Amniotic epithelial cell (primary cell): ENCODE measurements at places on chromosomes 6 and 20.

DNA sequence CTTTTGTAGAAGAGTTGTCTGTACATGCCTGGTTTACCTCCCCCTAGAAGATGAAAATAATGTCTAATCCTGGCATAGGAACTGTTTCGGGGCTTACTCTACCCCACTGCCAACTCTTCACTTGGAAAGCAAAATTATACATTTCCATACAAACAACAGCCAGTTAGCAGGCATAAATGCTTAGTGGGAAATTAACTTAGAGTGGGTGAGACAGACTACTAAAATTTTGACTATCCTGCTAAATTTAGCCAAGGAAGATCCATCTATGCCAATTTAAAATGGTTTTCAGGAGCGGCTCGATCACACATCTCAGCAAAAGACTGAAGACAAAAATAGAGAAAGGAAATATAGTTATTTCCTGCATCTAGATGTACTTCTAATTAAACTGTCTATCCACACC lies 221.2 kb downstream of the TPBG start:
- no peak for DNase-seq

DNA sequence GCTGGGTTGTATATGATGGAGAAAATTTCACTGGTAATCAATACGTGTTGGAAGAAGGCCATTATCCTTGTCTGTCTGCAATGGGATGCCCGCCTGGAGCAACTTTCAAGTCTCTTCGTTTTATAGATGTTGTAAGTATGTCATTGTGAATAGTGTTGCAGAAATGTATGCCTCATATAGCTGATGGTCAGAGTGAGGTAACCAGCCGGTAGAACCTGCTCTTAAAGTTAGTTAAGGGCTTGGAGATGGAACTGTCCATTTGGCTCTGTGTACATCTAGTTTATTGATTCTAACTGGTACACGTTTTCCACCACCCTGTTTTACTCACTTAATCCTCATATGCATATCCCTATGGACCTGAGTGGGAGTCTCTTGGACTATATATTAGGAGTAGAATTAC lies 73.5 kb downstream of the RTN4IP1 start:
- DNase-seq, result no peak

GRCh38 chr6:170485159-170485558 lies 67.9 kb downstream of the PSMB1 start:
- no peak for DNase-seq

GRCh38 chr6:142984386-142984785 lies 39.4 kb upstream of the HIVEP2 start:
- DNase-seq, result no peak

DNA sequence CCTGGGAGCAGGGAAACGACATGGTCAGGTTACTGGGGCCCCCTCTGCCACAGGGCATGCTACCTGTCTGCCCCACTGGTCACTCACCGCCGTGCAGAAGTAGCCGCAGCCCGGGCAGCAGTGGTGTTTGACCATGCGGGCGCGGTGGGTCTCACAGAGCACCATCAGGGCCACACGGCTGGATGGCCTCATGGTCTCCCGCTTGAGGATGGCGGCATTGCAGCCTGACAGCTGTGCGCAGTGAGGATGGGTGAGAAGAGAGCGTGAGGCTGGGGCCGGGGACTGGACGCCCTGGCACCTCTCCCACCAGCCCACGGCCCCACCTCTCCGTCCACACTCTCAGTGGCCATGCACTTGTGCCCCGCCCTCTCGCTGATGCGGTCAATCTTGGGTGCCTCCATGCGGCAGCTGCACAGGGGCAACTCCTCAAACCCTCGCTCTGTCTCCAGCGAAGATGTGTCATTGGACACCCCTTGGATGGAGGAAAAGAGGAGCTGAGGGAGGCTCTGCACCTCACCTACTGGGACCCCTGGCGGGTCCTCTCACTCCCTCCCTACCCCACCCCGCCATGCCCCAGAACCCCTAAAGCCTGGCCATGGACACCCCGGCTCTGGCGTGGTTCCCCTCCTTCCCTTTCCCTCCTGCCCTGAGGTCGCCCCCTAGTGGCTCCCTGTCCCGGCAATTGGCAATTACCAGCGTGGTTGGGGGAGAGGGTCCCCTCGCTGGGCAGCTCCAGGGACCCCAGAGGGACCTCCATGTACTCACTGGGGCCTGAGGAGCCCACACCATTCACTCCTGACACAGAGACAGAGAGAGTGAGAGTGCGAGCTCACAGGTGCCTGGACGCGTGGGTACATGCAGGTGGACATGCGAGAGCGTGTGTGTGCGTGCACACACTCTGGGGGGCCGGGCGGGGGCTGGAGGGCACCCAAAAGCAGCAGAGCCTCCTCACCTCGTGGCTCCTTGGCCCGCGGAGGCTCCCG lies 8.9 kb downstream of the EHMT2 start:
- no peak for DNase-seq

GRCh38 chr6:139920027-139920775 lies 545.8 kb upstream of the CITED2 start:
- DNase-seq, result no peak

- peak; percentile 48 for DNase-seq
Measured at GRCh38 chr20:47778398-47779354, 6.6 kb downstream of the SULF2 start.

GRCh38 chr6:12048609-12049008 lies 36.5 kb downstream of the HIVEP1 start:
- DNase-seq, result no peak

DNA sequence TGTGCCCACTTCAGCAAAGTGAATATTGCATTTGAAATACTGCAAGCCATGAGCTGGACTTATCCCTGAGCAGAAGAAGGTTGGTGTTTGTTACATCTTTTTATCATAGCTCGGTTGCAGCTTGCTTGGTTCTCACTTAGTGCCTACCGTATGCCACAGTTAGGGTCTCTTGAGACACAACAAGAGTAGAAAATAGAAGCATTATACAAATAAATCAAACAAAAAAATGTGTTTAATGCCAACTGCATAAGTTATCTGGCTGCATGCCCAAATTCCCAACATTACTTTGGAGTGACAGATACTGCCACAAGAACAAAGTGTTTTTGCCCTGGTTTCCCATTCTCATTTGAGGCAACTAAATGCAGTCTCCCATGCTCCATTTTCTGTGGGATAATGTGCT lies 53.9 kb upstream of the LAMP5 start:
- DNase-seq, result peak; percentile 30
